ENCODE measurements at places on chromosomes 2 and 18.

- DNase-seq = no peak
These were observed 57.2 kb downstream of the SOX11 start for GRCh38 chr2:5749347-5749746.

- DNase-seq = no peak
These were observed 9.4 kb downstream of the IL18RAP start for GRCh38 chr2:102432386-102432785.

- DNase-seq = peak; percentile 84
These were observed 88.6 kb upstream of the EML6 start for GRCh38 chr2:54634564-54635511.

DNA sequence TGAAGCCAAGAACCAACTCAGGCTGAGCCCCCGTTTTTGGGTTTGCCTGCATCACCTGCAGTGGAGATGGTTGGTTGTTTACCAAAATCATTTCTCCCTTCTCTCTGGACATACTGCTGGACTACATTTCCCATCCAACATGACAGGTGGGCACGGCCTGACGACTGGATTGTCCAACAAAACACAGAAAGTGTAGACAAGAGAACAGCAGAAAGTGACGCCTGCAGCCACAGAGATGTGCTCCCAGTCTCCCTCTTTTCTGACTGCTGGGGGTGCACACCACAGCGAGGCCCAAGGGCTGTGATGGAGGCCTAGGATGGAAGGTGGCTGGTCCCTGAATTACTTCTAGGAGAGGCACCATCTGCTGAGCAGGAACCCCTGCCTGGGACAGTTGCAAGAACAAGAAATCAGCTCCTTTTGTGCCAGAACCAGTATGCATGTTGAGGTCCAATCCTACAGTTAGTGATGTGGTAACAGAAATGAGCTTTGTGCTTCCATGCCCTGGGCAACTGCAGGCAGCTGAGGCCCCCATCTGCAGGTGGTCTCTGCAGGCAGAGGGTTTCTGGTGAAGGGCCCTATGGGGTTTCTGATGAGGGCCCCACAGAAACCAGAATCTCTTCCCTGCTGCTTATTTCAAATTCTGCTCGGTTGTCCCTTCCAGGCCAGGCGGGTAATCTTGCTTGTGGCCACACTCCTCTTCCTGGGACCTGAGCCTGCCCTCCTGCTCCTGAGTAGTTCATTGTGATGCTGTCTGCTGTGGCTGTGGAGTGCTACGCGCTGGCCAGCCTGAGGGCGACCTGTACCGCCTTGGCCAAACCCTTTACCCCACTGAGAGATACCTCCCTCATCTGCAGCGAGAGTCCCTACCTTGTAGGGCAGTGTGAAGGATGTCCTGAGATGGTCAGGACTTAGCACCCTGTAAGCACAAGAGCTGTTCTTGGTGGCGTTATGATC lies 168.3 kb downstream of the ASB1 start:
- DNase-seq = no peak

GRCh38 chr2:195636890-195637289 lies 20.1 kb upstream of the SLC39A10 start:
- DNase-seq = peak; percentile 59

- no peak for DNase-seq
These were observed 876.3 kb downstream of the BCL11A start for GRCh38 chr2:59677158-59677557.

- DNase-seq = no peak
These were observed 47.8 kb upstream of the TEX51 start for GRCh38 chr2:126850940-126851339.

- DNase-seq = no peak
These were observed 318 bp downstream of the TYW5 start for GRCh38 chr2:199955007-199955338.

DNA sequence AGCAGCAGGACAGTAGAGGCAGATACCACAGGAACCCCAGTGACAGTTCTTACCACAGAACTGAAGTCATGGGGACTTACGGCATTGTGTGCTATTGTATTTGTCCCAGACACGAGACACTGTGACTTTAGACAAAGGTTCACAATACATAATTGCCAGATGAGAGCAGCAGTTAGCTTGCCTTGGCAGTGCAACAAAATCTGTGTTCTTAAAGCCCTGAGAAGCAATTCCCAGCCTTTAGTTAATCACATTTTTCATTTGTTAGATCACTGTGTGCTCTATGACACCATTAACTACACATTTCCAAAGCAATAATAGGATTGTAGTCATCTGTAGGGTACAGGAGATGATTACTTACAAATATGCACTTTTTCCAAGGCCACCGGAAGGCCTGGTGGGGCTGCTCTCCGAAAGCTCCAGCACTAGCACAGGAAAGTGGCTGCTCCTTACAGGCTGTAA lies 97.5 kb upstream of the LDLRAD4 start:
- no peak for DNase-seq

GRCh38 chr2:134375935-134376334 lies 122.1 kb downstream of the MGAT5 start:
- DNase-seq = peak; percentile 2

DNA sequence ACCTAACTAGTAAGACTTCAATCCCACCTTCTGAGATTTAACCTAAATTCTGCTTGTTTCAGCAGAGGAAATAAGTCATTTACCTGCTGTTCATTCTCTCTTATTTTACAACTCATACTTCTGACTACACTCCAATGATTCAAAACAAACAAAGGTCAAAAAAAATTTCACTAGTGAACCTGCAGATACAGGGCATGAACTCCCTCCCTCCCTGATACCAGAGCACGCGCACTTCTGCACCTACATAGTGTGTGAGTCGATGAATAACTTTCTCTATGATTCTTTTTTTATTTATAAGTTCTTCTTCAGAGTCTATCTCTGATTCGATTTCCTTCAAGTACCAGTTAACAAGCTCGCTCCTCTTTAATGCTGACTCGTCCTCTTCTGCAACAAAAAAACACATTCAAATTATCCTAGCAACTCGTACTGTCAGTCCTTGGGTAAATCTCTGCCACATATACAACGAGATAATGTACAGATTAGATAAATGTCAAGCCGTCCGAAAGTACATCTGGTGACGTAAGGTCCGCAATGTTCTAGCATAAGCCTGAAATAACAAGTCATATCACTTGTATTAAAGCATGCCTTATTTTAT lies 7.4 kb upstream of the LCT start:
- DNase-seq = peak; percentile 37

DNA sequence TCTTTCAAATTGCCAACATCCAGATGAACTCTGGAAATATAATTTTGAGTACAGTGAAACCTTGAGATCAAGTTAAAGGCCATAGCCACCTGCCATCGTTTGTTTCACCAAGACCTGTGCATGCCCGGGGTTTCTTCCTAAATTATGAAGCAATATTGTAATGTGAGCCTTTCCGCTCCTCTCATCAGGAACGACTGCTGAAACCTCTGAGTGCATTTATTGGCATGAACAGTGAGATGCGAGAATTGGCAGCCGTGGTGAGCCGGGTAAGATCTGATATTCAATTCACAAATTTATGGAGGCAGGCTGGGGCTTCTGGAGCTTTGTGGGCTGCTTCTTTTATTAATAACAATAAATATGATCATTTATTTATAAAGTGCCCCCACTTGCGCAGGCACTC lies 27.7 kb upstream of the ELOA2 start:
- no peak for DNase-seq

- DNase-seq = no peak
These were observed 415.2 kb upstream of the KCNH7 start for GRCh38 chr2:163253621-163254285.

- no peak for DNase-seq
These were observed 98.1 kb upstream of the RGPD4 start for GRCh38 chr2:107728586-107728985.

DNA sequence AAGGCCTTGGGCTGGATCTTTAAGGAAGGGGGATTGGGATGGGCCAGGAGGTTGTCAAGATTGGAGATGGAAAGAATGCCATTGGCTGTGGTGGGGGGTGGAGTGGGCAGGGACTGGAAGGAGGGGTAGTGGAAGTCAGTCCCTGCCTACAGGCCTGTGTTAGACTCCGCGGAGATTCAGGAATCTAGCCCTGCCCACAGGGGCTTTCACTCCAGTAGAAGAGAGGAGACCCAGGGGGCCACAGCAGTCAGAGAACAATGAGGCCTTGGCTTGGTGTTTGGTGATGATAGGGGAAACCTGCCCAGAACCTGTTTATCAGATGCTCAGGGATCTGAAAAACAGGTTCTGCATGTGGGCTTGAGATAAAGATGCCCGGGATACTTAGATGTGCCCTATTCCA lies 6.1 kb downstream of the STEAP3 start:
- DNase-seq = no peak

DNA sequence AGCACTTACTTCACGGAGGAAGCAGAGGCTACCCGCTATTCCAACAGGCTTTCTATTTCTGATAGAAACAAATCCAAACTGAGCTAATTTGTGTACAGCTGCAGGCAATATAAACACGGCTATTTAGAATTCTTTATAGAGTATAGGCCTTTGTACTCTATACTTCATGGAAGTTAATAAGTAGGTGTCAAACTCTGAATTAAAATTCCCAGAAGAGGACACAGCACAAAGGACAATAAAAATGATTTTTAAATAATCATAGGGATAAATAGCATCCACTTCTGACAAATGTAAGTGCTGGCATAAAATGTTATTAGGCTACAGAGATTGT lies 261.5 kb downstream of the AFF3 start:
- no peak for DNase-seq

DNA sequence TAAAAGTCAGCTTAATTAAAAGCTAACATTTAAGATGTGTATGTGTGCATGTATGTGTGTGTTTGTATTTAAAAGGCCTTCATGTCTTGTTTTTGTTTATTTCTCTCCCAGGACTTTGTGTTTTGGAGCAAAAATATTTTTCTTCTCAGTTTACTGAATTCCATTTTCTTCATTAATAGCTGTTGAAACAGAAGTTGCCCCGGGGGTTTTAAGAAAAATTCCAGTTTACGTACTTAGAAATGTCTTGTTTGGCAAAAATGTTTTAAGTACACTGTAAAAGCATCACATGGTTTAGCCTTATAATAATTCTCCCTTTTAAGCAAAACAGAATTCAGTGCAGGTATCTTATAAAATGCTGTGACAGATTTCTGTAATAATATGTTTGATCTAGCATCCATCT lies 1233.0 kb upstream of the NRXN1 start:
- DNase-seq = no peak

DNA sequence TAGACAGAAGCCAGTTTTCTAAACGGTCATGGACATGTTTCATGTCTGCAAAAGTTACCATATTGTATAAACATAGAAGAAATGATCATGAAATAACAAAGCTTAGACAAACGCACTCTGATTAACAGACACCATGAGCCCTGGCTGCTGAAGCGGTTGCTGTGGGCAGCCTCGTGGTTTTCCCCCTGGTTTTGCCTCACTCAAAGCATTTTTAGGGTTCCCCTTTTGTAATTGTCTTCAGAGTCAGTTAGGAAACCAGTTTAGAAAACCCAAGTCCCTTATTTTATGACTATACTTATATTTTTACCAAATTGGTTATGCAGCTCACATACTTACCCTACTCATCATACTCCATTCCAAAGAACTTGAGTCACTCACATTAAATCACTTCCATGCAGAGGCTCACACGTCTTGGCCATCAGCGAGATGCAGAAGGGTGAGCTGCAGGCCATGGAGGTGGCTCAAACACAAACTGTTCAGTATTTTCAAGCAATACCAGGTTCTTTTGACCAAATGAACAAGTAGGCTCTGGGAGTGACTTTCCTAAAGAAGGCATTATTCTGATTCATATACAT lies 105.6 kb upstream of the SALL3 start:
- DNase-seq = no peak
